ENCODE measurements at places on chromosomes 16 and 17.

- no peak for DNase-seq
Observed at GRCh38 chr17:74643826-74644225, 20.3 kb upstream of the CD300E start.

GRCh38 chr16:54282202-54282927, 4.2 kb downstream of the IRX3 start:
- no peak for DNase-seq

DNA sequence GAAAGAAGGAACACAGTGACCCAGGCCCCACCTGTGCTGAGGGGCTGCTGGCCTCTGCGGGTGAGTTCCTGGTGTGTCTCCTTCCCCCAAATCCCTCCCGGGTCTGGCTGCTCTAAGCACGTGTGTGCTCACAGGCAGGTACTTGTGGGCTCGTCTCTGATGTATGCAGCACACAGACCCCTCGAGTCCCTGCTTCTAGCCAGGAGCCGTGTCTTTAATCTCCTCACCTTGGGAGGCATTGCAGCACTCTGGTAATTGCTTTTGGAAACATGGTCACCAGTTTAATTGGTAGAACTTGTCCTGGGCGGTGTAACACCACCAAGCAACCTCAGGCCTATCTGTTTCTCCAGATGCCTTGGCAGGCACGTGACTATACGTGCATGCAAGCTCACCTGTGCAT, 8.8 kb upstream of the RPL38 start:
- DNase-seq = no peak

- DNase-seq = no peak
Observed at GRCh38 chr17:28724500-28725165, 1.4 kb downstream of the TLCD1 start.

DNA sequence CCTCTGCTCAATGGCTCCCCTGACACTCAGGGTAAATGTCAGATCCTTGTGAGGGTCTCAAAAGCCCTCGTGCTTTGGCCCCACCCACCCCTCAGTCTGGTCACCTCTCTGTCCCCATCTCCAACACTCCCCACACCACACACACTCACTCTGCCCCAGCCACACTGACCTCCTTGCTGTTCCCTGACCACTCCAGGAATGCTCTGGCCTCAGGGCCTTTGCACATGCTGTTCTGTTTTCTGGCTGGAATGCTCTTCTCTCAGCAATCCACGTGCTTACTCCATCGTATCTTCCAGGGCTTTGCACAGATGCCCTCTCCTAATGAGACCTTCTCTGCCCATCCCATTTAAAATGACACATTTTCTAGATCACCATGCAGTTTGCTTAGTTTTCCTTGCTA, 28.2 kb downstream of the GAS7 start:
- DNase-seq = no peak

DNA sequence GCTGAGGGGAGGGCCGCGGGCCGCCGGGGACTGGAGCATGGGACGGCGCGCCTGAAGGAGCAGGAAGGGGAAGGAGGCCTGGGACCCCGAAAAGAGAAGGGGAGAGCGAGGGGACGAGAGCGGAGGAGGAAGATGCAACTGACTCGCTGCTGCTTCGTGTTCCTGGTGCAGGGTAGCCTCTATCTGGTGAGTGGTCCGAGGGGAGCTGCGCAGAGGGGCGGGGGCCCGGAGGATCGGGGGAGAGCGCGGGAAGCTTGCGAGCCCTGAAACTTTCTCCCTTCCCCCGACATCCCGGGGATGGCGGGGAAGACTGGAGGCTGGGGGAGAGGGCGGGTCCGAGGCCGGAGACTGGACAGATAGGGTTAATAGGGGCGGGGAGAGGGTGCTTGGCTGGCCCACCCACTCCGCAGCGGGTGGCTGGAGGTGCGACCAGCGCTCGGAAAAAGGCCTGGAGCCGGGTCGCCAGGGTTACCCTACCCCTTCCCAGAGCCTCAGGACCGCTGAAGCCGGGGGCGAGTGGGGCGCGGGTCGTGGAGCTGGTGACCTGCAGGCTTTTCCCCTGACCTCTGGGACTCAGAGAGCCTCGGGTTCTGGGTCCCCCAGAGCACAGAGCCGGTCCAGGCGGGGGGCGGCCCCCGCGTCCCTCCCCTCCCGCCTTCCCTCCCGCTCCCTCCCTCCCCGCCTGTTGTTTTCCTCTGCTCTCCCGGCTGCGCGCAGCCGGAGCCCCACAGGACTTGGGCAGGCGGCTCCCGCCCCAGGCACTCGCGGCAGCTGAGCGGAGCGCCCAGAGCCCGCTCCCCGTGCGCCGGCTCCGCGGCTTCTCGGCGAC, 631 bp downstream of the NXPH3 start:
- DNase-seq = no peak

DNA sequence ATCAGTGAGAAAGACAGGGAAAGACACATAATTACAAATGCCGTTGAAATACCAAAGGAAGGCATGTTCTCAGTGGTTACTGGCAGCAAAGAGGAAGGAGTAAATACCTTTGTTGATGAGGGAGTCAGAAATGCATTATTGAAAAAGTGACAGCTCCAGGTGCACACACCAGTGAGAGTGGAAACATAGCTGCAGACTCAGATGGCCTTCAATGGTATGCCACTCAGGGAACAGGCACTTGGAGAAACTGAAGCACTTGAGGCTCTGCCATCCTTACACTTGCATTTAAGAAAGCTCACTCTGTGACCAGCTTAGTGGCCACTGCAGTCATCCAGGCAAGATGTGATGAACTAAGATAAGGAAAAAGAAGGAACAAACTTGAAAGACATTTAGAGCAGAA, 29.9 kb downstream of the NOG start:
- DNase-seq = no peak

- no peak for DNase-seq
Observed at GRCh38 chr17:30225919-30226553, 9.5 kb downstream of the SLC6A4 start.

DNA sequence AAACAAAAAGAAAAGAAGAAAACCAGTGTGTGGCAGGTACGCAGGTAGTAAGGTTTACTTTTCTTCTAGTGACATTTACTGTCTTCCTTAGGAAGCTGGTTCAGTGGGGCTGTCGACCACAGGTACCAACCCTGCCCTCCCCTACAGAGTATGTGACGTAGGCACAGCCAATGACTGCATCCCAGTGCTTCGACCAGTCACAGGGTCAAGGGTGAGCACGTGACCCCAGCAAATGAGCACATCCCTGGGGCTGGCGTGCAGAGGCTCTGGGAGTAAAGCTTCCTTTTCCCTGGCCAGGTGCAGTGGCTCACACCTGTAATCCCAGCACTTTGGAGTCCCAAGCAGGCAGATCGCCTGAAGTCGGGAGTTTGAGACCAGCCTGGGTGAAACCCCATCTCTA, 38.9 kb upstream of the PLCG2 start:
- DNase-seq = no peak

DNA sequence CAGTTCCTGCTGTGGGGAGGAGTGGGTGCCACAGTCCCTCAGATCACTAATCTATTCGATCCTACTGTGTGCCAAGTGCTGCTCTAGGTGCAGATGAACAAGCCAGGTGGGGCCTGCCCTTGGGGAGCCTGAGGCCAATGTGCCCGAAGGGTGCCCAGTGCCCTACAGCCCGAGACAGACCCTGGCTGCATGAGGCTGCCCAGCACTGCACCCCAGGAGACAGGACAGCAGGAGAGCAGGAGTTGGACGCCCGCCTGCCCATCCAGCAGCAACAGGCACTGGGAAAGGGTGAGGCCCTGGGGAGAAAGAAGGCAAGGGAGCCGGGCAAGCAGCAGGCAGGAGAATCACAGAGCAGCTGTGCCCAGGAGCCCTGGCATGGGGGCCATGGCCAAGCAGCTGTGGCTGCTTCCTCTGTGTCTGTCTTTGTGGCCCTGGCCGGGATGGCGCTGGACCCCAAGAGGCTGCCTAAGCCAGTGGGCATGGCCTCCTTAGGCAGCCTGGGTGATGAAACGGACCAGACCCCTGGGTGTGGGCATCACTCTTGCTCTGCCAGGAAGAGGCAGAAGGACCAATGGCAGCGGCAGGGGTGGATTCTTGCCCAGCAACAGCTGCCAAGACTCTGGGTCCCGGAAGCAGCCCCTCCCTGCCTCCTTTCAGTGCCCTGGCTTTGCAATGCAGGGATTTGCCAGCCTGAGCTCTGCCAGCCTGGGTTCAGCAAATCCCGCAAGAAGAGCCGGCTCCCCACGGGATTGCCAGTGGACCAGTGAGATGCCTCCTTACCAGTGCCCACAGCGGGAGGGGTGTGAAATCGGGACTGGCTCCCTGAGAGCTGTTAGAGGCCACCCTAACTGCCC, 179.6 kb upstream of the TNRC6C start:
- DNase-seq = no peak

GRCh38 chr17:78717431-78717980, 64.6 kb downstream of the CYTH1 start:
- no peak for DNase-seq

DNA sequence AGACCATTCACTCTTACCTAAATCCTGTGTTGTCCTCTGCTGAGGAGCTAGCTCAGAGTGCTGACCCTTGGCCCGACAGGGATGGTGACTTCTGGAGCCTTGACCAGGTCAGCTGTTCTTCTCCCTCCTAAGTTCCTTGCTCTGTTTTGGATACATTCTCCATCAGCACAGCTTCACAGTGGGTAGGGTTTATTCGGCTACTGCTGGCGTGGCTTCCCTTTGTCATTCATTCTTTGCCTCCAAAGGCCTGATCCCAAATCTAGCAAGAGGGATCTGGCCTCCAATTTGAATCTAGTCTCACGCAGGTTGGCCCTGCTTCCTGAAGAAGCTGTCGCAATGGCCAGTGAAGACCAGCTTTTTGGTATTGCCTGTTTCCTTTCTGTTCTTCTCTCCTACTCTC, 116.6 kb downstream of the SHISA9 start:
- DNase-seq = no peak

GRCh38 chr17:27760069-27760885, 40.1 kb downstream of the NOS2 start:
- DNase-seq = peak; percentile 65

DNA sequence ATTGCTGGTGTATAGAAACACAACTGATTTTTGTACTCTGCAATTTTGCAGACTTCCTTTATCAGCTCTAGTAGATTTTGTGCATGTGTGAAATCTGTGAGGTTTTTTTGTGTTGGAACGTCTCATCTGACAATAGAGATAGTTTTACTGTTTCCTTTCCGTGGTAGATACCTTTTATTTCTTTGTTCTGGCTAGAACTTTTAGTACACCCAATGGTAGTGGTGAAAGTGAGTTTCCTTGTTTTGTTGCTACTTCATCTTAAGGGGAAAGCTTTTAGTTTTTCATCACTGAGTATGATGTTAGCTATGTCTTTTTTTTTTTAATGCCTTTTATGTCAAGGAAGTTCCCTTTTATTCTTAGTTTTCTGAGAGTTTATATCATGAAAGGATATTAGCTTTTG, 118.1 kb downstream of the OR1D5 start:
- peak; percentile 10 for DNase-seq

GRCh38 chr17:35898283-35899070, 18.3 kb upstream of the CCL5 start:
- peak; percentile 6 for DNase-seq

GRCh38 chr16:70701998-70702397, 16.1 kb upstream of the MTSS2 start:
- no peak for DNase-seq

- no peak for DNase-seq
Observed at GRCh38 chr17:17018021-17018441, 24.2 kb upstream of the MPRIP start.

- no peak for DNase-seq
Observed at GRCh38 chr17:43018008-43018853, 4.0 kb downstream of the VAT1 start.

- DNase-seq = no peak
Observed at GRCh38 chr16:85193115-85193493, 80.8 kb upstream of the CIBAR2 start.

DNA sequence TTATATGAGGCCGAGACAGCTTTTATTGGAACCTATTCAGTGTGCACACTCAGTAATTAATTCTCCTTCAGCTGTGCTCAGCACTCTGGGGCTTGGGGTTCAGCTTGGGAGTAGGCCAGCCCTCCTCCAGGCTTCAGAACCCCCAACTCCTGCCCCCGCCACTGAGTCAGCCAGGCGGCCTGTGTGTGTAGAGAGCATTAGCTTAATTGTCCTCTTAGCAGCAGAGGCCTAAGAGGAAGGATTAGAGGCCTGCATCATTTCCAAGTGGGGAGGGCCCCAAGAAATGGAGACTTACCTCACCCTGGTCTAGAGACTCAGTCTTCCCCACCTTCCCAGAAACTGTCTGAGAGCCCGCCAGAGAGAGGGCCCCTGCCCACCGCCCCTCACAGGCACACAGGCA, 772 bp downstream of the PRSS53 start:
- DNase-seq = no peak

DNA sequence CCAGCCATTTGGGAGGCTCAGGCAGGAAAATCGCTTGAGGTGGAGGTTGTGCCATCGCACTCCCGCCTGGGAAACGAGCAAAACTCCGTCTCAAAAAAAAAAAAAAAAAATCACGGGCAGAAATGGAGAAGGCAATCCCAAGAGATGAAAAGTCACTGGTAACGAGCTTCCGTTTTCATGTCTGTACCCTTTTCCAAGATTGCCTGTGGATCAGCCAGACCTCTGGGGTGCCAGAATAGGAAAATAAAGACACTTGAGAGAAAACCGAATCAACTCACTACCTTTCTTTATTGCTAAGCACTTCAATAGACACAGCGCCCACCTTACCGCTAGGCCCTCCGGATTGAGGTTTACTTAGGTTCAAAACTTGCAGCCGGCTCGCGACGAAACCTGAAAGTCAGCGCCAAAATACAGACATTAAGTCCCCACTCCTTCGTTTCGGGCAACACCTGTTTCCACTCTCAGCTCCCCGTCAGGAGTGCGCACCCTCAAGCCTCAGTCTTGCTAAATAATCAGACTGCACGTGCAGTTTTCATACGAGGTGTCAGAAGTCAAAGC, 970 bp upstream of the TRAF7 start:
- no peak for DNase-seq

DNA sequence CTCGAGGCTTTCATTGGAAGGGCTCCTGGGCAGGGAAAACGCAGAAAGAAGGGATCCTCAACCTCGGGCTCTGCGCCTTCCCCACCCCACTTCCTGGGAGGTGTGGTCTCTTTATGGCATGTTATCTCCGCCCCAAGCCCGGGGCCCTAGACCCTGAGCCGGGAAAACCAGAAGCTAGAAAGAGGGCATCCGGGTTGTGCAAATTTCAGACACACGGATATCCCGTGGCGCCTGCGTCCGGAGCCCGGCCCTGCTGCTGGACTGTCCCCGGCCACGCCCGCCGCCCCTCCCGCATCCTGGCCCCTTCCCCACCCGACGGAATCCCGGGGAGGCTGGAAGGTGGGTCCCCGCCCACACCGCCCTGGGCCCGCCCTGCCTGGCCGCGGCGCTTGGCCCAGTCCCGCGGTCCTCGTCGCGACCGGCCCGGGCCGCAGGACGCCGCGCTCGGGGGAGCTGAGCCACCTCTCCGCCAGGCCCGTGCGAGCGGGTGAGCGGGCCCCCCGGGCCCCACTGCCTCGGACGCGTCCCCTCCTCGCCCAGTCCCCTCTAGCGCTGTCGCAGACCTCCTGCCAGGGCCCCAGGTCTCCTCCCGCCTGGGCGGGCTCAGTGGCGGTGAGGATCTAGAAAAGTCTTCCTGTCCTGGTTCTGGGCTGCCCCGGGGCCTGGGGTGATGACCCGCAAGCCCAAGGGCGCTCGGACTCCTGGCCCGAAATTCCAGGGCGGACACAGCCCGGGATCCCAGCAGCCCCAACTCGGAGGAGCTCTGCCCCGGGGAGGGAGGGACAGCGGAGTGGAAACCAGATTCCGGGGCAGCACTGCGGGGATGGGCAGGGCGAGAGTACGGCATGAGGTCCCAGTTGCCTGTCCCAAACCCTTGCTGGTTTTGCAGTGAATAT, at the start of gene SLC16A5:
Gene SLC16A5, plus strand, starts transcription at position 397 of the 896 bp plus-strand sequence. CDS start 5,683 bp downstream, outside the sequence.
- DNase-seq = peak; percentile 28

- DNase-seq = no peak
Observed at GRCh38 chr17:42456223-42457106, 2.2 kb upstream of the ATP6V0A1 start.

GRCh38 chr17:14203388-14203787, 33.3 kb downstream of the CDRT15 start:
- peak; percentile 68 for DNase-seq
